Activated gamma-delta T cell treated with Interleukin-2 at 50 U/mL for 16 hours (primary cell): ENCODE measurements at places on chromosomes 2 and 18.

DNA sequence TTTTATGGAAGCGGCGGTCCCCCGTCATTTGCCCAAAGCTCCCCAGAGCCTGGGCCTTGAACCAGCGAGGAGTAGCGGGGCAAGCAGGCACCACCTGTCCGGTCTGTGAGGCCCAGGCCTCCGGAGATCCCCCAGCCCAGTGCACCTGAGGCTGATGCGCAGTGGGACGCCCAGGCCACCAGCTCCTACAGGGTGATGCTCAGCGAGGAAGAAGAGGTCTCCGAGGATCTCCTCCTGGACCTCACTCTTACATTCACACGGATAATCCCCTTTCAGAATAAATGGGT lies 220.2 kb downstream of the NDUFA10 start:
- DNase-seq: no peak

GRCh38 chr2:168519534-168520308 lies 63.6 kb downstream of the CERS6 start:
- DNase-seq: no peak

- no peak for DNase-seq
Observed at GRCh38 chr2:163191372-163191771, 352.8 kb upstream of the KCNH7 start.

DNA sequence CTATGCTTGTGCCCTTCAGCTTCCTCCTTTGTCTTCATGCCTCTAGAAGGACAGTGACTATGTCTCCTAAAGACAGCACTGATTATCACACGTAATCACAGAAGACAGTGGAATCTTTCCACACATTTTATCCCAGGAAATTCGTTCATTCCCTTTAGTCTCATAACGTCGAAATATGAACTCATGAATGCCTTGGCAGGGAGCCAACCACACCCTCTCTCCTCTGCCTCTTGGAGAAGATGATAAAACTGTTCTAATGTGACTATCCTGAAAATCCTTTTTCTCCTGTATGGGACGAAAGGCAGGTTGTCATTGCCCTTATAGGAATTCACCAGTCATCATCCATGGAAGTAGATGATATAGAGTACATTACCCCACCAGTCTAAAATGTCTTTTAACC lies 726.6 kb upstream of the FANCL start:
- no peak for DNase-seq

DNA sequence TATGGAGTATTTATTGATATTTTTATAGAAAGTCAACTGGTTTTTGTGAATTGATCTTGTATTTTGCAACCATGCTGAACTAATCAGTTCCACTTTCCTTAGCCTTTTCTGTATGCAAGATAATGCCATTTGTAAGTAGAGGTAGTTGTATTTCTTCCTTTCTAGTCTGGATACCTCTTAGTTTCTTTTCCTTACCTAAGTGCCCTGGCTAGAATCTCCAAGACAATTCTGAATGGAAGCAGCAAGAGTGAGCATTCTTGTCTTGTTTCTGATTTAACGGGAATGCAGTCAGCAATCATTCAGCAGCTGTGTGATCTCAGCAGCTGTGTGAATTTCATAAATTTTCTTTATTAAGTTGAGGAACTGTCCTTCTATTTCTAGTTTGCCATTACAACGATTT lies 73.4 kb downstream of the NRXN1 start:
- DNase-seq: no peak
